ENCODE measurements at places on chromosomes 5 and 9. TPM values are rescaled to one million over a fixed set of nuclear protein-coding genes. Genes with fewer than 3 reads are reported as not detected.

Gene BRINP1
- not detected for total RNA-seq

Gene XRCC4
- total RNA-seq = 8.8 TPM

Gene PLEKHG4B
- not detected for total RNA-seq

Gene TRPM3
- total RNA-seq = 0.88 TPM

Gene SPATA6L
- total RNA-seq = 22.5 TPM

Gene BAAT
- total RNA-seq = not detected

- no peak overlapping the region for H3K4me3 ChIP-seq
- no peaks in the 10 kb centered on the region for H3K36me3 ChIP-seq
- H3K27ac ChIP-seq = no peak overlapping the region
- no peaks in the 10 kb centered on the region for H3K27me3 ChIP-seq
Measured at GRCh38 chr5:157947156-157947555, 88.2 kb upstream of the CLINT1 start.

GRCh38 chr5:76104027-76104426 lies 20.8 kb downstream of the SV2C start:
- H3K36me3 ChIP-seq = no peaks in the 10 kb centered on the region
- no peak overlapping the region for H3K4me3 ChIP-seq
- H3K27ac ChIP-seq = no peak overlapping the region

GRCh38 chr5:147701468-147701867 lies 81.1 kb downstream of the JAKMIP2 start:
- no peaks in the 10 kb centered on the region for H3K27me3 ChIP-seq
- no peak overlapping the region for H3K27ac ChIP-seq
- no peak overlapping the region for H3K4me3 ChIP-seq
- H3K36me3 ChIP-seq = no peaks in the 10 kb centered on the region
- H3K4me1 ChIP-seq = no peaks in the 10 kb centered on the region

- no peak overlapping the region for H3K27ac ChIP-seq
- H3K27me3 ChIP-seq = peaks cover 7% of the 10 kb centered on the region
- H3K4me3 ChIP-seq = no peak overlapping the region
Measured at GRCh38 chr5:178324481-178325310, 92.1 kb upstream of the PHYKPL start.

DNA sequence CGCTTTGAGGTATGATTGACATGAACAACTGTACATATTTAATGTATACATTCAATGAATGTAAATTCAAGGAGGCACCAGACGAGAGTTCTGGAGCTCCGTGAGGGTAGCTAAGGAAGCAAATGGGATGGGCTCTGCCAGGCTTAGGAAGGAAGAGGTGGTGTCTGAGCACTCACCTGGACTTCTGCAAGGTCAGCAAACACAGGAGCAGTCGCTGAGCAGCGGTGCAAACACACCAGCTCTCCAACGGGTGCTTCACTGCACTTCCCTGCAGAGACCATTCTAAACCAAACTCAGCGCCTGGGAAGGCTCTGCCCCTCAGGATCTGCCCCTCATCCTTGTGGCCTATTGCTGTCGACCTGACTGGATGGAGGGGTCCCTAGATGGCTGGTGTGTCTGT lies 101.5 kb downstream of the COL23A1 start:
- H3K4me3 ChIP-seq = no peak overlapping the region
- no peak overlapping the region for H3K27ac ChIP-seq
- H3K36me3 ChIP-seq = no peaks in the 10 kb centered on the region
- no peaks in the 10 kb centered on the region for H3K4me1 ChIP-seq
- DNase-seq = no peak
- no peaks in the 10 kb centered on the region for H3K27me3 ChIP-seq

DNA sequence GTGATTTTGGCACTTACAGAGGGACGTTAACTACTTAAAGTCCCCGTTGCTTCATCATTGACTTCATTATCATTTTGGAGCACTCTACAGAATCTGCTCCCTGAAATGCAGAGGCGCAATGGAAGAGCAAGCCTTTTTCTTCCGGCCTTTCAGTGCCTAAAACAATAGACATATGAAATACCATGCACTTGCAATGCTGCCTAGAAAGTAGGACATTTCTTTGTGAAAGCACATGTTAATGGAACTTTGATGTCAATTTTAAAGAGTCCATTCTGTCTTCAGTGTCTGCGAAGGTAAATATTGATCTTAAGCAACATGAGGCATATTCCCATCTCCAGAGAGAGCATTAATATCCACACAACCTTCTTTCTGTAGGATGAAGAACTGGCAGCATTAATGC lies 36.3 kb downstream of the ITGA2 start:
- H3K36me3 ChIP-seq = no peaks in the 10 kb centered on the region
- H3K4me3 ChIP-seq = no peak overlapping the region
- no peaks in the 10 kb centered on the region for H3K27me3 ChIP-seq
- DNase-seq = no peak
- no peak overlapping the region for H3K27ac ChIP-seq
- H3K4me1 ChIP-seq = peaks cover 3% of the 10 kb centered on the region

DNA sequence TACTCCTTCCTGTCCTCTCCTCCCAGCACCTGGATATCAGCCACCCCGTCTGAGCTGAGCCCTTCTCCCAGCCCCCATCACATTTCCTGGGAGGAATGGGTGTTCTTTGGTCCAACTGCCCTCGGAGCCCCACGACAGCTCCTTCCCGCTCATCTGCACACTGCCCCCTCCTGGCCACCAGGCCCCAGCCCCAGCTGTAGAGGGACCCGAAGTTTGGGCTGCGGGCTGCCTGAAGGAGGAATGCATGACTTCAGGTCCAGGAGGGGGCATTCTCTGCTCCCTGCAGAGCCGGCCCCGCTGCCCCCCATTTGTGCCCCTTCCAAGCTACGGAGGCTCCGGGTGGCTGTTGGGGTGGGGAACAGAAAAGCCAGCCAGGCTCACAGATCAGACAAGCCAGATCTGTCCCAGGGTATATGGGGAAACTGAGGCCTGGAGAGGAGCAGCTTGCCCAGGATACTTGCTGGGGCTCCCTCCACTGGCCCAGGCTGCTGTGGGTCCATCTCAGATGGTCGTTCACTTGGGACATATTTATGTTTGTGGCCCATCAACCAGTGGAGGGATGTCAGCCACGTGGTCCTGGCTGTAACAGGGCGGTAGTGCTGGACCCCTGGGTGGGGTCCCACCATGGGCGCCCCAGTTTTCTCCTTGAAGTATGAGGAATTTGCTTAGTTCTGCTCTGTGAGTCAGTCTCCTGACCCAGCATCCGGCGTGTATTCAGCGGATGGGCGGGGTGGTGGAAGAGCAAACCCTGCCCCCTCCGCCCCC lies 33.1 kb downstream of the DAB2IP start:
- H3K27me3 ChIP-seq = no peaks in the 10 kb centered on the region
- no peak overlapping the region for H3K27ac ChIP-seq
- H3K4me1 ChIP-seq = no peaks in the 10 kb centered on the region
- H3K4me3 ChIP-seq = no peak overlapping the region
- DNase-seq = no peak

GRCh38 chr5:180600554-180601041 lies 9.3 kb upstream of the SCGB3A1 start:
- H3K27ac ChIP-seq = no peak overlapping the region
- H3K4me3 ChIP-seq = no peak overlapping the region
- no peaks in the 10 kb centered on the region for H3K4me1 ChIP-seq
- H3K36me3 ChIP-seq = no peaks in the 10 kb centered on the region
- DNase-seq = peak; percentile 35
